Tongue (tissue), 3 donors: ENCODE measurements at places on chromosomes 11 and 22.

DNA sequence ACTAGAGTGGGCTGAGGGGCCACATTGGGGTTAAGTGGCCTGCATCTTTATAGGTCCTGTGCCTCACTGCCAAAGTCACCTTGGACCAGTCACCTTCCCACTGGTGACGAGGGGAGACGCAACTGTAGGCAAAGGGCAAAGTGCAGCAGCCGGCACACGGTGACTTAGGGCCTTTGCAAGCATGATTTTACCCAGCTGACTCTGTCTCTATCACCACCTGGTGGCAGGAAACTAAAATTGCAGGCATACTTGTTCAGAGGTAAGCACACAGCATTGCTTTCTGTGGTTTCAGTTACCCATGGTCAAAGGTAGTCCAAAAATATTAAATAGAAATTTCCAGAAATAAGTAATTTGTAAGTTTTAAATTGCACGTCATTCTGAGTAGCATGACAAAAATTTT lies 1164.4 kb downstream of the BRD1 start:
- DNase-seq = no peak

DNA sequence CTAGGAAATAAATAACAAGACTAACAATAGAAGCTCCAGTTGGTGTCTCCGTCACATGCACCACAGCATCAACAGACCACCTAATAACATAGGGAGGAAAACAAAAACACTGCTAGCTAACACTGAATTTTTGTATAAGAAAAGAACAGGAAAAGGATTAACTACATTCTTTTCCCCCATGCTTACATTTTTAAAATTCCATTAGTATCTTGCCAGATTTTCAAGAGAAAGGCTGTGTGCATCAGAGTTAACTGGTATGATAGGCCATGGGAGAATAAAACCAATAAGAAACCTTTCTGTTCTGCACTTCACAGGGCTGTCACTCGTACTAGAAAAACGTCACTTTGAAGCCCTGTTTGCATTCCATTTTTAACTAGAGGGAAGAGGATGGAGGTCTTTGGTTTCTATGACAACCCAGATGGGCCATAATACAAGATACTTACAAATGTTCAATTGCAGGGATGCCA lies 79.0 kb downstream of the LARGE2 start:
- no peak for DNase-seq

DNA sequence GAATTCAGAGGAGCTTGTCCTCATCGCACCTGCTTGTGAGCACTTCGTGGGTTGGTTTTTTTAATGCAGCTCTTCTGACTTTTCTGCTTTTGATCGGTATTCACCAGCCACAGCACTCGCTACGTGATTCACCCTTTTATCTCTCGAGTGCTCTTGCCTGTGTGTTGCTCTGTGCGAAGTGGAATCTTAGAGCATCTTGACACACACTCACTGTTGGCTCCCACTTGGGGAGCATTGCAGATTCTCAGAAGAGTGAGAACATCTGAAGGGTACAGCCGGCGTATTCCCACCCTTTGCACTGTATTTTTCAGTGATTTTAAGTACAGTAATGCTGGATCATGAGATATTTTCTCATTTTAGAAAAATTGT lies 10.9 kb downstream of the TNNT3 start:
- no peak for DNase-seq

DNA sequence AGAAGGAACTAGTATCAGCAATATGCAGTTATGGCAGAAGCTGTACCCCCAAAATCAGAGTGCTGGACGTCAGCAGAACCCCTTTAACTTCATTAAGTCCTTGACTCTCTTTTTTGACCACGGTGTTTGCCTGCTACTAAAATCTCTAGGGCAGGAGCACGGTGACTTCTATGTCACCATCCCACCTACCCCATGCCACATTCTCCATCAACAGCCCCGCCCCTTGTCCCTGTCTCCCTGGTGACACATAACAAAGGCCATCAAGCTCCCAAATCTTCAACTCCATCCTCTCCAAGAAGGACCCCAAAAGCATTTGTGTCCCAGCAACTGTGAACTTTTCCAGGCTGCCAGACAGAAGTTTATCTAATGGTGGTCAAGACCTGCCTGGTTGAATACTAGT lies 894 bp downstream of the ADA2 start:
- DNase-seq = no peak

DNA sequence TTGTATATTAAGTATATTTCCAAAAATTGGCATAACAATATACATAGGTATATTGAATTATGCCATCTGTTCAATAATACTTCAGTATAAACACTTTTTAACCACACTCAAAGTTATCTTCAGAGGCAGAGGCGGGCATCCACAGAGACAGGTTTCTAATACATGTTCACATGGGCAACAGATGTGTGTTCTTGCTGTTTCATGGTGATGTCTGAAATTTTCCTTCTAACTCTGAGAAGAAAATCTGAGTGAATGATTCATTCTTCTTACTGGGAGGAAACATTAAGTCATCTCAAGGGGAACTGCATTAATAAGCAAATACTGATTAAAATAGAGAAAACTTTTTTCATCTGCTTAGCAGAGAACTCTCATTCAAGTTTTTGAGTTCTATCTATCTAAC lies 1074.5 kb downstream of the LRRC4C start:
- DNase-seq = no peak

- no peak for DNase-seq
Observed at GRCh38 chr11:83456566-83456965, 170.4 kb upstream of the CCDC90B start.

DNA sequence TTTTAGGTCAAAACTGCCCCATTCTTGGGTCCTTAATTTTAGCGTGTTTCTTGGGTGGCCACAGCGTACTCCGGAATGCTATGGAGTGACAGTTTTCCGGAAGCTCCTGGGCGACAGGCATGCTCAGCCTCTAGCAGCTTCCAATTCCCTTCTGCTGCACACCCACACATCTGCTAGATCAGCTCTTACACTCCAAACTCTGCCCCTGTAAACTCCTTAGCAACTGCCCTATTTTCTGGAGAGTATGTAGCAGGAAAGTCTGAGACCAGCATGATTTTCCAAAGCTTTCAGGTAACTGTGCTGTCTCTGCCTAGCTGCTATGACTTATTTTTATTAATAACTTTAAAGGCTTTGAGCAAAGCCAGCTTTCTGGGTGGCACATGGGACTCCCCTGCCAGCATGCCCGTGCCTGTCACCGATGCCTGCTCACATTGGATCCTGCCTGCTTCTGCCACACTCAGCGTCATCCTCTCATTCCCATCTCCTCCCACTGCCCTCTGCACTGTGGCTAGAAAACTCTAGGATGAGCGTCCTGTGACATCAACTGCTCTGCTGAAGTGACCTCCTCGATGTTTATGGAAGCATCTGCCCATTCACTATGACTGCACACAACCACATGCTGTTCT lies 17.3 kb downstream of the TOLLIP start:
- no peak for DNase-seq

DNA sequence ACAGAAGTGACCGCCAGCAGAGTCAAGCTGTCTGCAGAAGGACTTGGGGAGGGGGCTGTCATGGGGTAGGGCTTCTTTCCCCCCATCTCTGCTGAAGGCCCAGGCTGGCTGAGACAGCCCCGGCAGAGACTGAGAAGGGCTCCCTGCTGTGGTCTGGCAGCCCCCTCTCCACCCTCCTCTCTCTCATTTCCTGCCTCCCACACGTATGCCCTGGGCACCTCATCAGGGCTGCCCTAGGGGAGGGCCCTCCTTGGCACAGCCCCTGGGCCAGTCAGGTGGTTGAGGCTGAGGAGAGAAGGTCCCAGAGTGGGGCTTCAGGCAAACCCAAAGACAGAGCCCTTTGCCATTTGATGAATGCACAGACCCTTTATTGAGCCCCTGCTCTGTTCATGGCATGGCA lies 3.6 kb downstream of the RASD2 start:
- DNase-seq = no peak

DNA sequence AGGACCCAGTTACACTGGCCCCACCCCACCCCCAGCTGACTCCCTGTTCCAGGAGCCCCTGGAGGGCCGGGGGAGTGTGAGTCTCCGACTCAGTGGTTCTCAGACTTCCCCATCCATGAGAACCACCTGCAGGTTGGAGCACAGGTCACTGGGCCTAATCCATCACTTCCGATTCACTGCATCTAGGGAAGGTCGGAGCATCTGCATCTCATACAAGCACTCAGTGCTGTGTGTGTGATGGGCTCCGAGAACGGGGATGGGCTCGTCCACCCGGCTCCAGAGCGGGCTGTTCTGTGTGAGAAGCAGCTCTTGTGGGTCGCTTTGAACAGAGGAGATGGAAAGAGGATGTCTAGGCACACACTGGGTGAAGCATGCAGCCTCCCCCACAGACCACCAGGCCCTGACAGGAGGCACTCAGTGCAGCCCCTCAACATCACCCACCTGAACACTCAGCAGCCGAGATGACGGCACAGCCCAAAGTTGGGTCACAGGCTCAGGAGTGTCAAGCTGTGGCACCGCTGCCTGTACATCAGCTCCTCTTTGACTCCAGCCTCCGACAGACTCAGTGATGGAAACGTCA lies 541.4 kb downstream of the BRD1 start:
- no peak for DNase-seq

- DNase-seq = peak; percentile 66
Observed at GRCh38 chr11:32318071-32319055, 117.0 kb downstream of the WT1 start.

DNA sequence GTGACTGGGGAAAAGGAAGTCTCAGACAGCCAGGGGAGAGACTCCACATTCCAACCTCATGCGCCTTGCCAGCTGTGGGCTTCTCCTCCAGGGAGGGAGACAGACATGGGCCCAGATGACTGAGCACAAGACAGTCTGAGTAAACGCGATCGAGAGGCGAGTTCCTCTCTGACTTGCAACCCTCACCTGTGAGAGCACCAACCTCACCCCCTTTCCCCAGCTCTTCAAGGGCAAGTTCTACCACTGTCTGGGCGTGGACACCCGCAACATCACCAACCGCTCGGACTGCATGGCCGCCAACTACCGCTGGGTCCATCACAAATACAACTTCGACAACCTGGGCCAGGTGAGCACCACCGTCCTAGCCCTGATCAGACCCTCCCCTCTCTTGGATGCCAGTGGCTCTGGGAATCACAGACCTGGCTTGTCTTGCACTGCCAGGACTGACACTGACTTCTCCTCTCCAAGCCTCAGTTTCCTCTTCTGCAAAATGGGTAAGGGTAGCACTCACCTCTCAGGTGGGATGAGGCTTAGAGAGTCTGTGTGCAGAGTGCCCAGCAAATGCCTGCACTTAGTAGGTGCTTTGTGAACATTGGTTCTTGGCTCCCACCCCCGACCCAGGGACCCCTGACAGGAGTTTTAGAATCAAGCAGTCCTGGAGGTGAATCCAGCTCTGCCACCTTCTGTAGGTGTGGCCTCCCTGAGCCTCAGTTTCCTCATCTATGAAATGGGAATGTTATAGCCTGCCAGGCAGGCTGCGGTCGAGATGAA lies 95.3 kb downstream of the CACNA1I start:
- no peak for DNase-seq

- DNase-seq = no peak
Observed at GRCh38 chr11:27313157-27313821, 49.7 kb downstream of the CCDC34 start.

- peak; percentile 28 for DNase-seq
Observed at GRCh38 chr11:17388609-17389210, at the start of gene KCNJ11. Gene KCNJ11 (minus strand): TSS chr11:17388659. CDS start chr11:17388091, 568 bp downstream.

DNA sequence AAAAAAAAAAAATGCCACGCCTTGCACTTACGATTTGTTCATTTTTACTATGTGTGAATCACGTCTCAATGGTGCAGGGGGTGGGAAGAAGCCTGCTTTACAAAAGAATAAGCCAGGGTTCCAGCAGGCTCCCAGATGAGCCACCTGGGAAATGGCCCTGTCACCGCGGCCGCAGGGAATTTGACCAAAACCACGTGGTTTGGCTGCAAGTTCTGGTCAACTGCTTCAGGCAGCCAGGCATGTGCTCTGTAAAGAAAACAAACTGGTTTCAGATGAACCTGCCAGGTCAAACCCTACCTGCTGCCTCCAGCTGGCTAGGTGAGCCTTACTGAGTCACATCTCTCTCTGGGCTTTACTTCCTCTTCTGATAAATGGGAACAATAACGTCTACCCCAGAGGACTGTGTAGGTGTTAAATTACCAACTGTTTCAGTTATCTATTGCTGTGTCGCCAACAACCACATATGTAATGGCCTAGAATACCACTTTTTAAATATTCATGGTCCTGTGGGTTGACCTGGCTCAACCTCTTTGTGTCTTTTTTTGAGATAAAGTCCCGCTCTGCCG lies 30.5 kb upstream of the GCAT start:
- DNase-seq = peak; percentile 20

GRCh38 chr22:44545773-44546172 lies 47.7 kb upstream of the RTL6 start:
- no peak for DNase-seq

DNA sequence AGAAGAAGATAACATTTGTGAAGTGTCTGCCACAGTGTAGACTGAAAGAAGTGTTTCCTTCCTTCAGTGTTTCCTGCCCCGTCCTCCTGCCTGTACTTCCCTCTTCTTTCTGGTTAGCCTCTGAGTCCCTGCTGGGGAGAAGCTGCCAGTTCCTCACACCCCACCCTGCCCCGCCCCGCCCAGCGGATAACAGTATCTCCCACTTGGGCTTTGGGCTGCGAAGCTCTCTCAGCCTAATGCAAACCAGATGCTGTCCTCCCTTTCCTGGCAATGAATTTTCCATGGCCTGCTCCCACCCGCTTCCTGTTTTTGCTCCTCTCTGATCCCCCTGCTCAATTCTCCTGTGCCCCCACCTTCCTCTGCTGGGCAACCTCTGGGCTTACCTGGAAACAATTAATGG lies 5.2 kb upstream of the RAB3IL1 start:
- DNase-seq = peak; percentile 94

DNA sequence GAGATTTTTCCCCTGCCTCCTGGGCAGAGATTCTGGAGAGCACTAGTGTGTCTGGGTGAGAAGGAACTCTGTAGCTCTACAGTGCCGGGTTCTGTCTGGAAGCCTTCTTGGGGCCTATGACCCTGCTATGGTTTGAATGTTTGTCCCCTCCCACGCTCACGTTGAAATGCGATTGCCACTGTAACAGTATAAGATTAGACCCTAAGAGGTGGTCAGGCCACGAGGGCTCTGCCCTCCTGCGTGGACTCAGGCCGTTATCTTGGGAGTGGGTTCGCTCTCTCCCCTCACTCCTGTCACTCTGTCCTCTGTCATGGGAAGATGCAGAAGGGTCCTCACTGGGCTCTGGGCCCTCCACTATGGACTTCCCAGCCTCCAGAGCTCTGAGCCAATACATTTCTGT lies 3.5 kb downstream of the AP5B1 start:
- DNase-seq = no peak

GRCh38 chr11:64534391-64534801 lies 56.6 kb upstream of the SLC22A12 start:
- no peak for DNase-seq

GRCh38 chr22:46113110-46113909 lies 37.0 kb upstream of the PPARA start:
- no peak for DNase-seq

- DNase-seq = no peak
Observed at GRCh38 chr11:48066881-48067800, 86.8 kb downstream of the PTPRJ start.

GRCh38 chr22:46931414-46931813 lies 169.0 kb downstream of the TBC1D22A start:
- DNase-seq = no peak
